ENCODE measurements at places on chromosomes 3 and 15.

- no peak for DNase-seq
These were observed 333.9 kb upstream of the ARPP21 start for GRCh38 chr3:35305406-35305805.

DNA sequence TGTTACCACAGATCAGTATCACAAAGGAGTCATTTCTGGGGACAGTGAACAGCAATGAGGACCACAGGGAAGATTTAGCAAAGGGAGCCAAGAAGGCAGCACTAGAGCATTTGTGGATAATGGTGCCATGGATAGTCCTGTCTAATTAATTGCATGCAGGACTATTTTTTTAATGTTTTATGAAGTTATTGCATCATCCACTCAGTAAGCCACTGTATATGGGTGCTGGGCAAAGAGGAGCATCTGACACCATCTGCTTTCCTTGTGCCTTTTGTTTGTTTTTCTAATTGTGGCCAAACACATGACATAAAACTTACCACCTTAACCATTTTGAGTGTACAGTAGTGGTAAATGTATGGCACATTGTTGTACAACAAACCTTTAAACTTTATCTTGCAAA, 301.1 kb upstream of the LRRFIP2 start:
- no peak for DNase-seq

DNA sequence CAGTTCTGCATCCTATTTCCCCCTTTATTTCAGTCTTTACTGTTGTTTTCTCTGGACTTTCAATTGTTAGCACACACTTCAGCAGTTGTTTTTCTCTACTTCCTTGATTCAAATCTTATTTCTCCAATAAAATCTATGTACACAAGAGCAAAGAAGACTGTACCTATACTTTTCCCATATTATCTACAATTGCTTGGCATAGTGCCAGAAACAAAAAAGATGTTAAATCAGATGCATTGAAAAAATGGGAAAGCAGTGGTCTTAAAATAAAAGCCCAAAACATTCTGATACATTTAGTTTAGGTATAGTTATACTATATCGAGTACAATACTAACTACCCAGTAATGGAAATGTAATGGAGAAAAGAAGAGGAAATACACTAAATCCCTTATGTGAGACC, 265.1 kb downstream of the UBE2E2 start:
- DNase-seq, result no peak

DNA sequence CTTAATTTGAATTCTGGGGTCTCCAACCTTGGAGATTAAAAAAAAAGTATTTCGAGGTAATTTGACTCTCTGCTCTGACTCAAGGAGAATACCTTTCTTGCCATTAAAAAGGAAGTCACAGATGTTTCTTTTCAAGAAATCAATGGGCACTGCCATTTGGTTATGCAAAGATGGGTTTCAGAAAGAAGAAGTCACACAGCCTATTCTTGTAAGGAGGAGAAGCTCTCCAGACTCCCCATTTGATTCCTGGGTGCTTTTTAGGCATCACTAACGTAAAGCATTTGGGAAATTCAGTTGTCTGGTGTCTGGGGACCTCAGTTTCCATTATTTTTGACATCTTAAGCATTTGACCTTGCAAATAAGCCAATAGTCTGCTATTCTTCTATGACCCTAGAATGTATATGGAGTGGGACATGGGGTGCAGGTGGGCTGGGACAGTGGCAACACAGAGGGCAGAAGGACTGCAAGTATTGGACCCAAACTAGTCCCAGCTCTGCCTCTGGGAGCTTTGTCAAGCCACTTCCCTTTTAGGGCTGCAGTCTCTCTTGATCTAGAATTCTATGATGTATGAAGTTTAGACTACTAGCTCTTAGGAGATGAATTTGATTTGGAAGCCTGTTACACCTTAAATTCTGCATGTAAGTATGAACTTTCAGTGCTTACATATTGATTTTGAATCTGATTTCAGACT, 27.8 kb downstream of the IL5RA start:
- DNase-seq, result no peak

DNA sequence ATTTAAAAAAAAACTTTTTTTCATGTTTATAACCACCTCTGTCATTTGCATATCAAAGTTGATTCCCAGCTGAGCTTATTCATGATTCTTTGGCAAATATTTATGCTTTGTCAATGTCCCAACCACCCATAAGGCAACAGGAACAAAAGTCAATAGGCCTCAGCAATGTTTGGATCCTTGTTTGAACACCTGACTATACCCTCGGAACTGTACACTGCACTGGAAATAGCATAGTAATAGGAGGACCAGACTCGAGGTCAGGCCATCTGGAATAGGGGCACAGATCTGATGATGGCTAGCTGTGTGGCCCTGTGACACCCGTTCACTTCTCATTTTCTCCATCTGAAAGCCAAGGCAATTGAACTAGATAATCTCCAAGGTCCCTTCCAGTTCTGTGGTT, 301.7 kb upstream of the ATP11B start:
- DNase-seq, result no peak

GRCh38 chr3:137105277-137105977, 147.6 kb downstream of the IL20RB start:
- DNase-seq, result no peak

DNA sequence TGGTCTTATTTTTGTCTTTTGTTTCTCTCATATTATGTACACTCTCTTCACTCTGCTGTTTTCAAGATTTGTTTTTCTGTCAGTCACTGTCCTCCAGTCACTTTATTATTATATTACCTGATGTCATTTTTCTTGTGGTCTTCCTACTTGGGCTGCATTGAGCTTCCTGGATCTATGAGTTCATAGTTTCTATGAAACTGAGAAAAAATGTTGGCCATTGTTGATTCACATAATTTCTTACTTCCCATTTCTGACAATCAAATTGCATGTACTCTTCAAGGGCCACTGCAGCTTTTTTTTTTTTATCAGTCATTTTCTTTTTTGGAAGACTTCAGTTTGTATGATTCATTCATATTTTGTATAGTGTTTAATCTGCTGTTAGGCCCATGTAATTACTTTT, 1180.6 kb upstream of the GBE1 start:
- DNase-seq, result no peak

DNA sequence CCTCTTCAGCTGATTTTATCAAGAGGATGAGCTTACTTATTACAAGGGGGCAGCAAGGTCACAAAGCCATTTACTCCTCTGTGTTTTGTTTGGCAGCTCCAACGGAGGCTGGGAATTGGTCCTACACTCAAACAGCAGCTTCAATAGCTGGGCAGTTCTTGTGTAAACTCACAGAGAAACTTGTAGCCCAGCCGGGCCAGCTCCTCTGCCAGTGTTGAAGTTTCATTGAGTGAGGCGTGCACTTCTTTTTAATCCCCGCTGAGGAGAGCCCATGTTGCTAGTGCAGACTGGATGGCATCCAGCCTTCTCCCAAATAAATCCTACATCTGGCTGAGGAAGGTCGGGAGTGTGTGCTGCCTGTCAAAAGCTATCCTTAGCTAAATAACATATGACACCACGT, 59.5 kb downstream of the BFSP2 start:
- peak; percentile 42 for DNase-seq

- DNase-seq, result no peak
These were observed 77.0 kb downstream of the ITGA11 start for GRCh38 chr15:68354923-68355322.

GRCh38 chr3:197149528-197149927, 119.9 kb upstream of the MELTF start:
- DNase-seq, result no peak

DNA sequence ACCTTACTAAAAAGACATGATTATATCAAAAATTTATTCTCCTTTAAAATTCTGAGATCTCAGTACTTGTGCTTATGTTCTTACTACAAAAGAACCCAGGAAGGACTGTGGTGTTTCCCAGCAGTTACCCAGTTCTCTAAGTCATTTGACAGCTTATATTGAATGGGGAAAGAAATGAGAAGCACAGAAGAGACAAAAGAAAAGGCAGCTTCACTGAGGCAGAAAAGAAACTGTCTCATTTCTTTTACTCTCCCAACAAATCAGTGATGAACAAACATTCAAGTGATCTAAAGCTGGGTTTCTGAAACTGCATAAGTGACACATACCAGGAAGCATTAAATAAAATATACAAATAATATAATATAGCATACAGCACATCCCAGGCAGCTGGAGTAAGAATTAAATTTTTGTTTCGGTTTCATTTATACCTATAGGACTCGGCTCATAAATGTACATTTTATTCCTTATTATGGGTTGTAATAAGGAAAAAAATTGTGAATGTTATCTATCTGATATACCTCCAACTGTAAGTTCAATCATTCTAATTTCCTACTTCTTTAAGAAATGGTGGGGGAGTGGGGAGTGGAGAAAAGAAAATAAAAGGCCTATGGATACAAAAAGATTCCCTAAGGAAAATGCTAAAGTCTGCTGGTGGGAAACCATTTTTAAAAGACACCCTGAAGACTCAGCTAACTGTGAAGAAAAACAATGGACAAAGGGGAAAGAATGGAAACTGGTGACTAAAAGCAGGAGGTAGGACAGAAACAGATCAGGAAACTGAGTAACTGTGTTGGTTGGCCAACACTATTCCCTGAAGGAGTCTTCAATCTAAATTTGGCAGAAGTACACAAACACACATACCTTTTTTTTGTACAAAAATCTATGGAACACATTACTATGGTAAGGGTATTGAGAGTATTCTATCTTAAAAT, 156.8 kb downstream of the TBC1D5 start:
- no peak for DNase-seq

- DNase-seq, result no peak
These were observed 609 bp downstream of the GOLGA8A start for GRCh38 chr15:34436956-34437442.

- no peak for DNase-seq
These were observed 125.2 kb downstream of the OCA2 start for GRCh38 chr15:27973886-27974285.

DNA sequence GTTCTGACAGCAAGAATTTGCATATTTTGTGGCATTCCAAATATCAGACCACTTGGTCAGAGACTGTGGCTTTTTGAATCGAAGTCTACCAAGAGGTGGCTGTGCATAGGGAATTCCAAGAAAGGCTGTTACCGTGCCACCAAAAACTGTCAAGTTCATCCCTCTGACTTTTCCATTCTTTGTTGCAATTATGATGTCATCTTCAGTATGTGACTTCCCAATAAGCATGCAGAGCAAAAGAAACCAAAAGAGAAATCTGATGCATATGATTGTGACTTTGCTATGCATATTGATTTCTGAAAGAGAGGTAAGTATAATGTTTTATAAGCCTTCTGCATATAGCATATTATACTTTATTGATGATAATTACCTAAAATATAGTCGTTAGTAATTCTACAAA, 6.5 kb downstream of the BCHE start:
- no peak for DNase-seq

GRCh38 chr3:13227315-13228165, 154.3 kb upstream of the IQSEC1 start:
- no peak for DNase-seq

DNA sequence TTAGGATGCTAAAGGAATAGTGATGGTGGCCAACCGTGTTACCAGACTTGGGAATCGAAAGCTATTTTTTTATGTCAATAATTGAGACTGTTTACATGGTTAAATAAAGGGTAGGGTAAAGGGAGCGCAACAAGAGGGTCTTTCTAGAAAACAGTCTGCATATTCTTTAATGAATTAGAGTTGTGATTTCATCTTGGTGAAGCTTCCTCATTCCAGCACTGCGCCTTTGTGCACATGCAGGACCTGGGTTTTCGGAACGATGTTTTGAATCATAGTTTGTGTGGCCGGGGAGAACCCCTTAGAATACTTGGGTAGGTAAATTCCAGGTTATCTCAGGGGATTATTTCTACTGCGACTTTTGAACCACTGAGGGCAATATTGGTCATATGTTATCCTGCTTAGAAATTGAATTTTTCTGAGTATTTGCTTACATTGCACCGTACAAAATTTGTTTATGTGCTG, 1.3 kb downstream of the PIK3CA start:
- DNase-seq, result no peak

DNA sequence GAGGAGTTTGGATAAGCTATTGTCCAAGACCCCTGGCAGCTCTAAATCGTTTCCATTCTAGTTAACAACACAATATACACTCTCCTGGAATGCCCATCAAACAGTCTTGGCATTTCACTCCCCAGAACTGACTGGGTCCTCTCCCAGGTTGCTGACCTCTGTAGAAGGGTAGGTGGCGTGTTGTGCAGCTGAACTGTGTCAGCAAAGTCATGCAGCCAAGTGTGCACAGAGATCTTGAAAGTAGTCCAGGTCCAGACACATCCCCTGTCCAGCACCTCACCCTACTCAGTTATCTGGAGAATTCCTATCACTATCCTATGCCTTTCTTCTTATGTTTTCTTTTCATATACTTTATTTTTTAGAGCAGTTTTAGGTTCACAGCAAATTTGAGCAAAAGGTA, 312.7 kb downstream of the GABRB3 start:
- no peak for DNase-seq

GRCh38 chr3:147301781-147302180, 104.6 kb downstream of the ZIC4 start:
- DNase-seq, result no peak

GRCh38 chr15:73927003-73927475, 777 bp downstream of the LOXL1 start:
- peak; percentile 88 for DNase-seq

DNA sequence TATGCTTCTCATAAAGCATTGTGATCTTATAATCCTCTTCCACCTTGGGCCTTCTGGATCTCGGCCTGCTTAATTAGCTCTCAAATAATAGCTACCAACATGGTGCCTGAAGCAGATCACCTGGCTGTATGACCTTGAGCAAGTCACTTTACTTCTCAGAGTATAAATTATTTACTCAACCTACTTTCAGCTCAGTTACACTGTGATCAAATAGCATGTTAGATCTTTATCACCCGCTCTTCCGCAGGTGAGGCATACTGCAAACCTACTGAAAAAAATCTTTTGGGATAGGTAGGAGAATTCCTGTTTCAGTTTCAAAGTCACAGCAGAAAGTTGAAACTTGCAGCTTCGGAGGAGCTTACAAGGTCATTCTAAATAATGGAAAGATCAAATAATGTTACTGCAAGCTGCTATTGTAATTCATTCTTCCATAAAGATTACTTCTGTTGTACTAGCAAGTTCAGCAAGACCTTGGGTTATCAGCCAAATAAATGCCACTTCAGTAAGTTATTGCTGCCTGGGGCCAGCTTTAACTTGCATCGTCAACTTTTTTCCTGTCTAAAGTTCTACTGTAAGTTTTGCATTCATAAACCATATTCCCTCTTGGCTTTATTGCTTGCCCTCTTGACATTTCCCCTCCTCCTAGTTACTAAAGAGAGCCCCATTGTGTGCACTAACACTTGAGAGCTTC, 268.4 kb upstream of the ATP11B start:
- no peak for DNase-seq

DNA sequence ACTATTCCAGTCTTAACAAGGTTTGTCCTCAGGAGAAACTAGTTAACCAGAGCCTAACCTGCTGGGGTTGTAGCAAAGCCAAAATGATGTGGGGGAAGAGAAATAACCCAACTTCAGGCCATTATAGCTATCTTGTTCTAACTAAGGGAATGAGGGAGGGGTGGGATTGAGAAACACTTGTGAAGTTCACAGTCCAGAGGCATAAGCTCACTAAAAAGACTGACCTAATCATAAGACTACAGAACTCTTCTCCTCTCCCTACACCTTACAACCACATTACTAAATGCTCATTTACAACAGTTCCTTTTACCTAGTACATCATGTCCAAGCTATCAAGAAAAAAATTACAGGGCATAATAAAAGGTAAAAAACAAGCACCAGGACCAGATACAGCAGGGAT, 52.8 kb downstream of the UBE3A start:
- no peak for DNase-seq

- no peak for DNase-seq
These were observed 4.4 kb upstream of the MAPK6 start for GRCh38 chr15:52014616-52015015.

- DNase-seq, result no peak
These were observed 260.1 kb downstream of the UACA start for GRCh38 chr15:70503073-70503745.

- no peak for DNase-seq
These were observed 472.1 kb downstream of the SOX2 start for GRCh38 chr3:182183716-182184430.

Data from tibial artery (tissue), 4 donors.